BJ (cell line): ENCODE measurements at places on chromosomes 2 and 18.

GRCh38 chr2:101815154-101815553 is 117.6 kb downstream of the MAP4K4 start:
- no peak for DNase-seq

DNA sequence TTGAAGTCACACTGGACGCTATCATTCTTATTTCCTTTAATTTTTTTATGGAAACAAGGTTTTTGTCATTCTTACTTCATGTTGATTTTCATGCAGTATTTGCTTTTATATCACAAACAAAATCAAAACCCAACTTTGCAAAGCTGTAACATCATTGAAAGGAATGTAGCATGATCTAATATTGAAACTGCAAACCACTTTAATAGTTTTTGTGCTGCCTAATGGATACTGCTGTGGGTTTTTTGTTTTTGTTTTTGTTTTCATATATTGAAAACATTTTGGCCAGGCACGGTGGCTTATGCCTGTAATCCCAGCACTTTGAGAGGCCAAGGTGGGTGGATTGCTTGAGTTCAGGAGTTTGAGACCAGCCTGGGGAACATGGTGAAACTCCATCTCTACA is 81.6 kb downstream of the MAP2 start:
- DNase-seq, result no peak

DNA sequence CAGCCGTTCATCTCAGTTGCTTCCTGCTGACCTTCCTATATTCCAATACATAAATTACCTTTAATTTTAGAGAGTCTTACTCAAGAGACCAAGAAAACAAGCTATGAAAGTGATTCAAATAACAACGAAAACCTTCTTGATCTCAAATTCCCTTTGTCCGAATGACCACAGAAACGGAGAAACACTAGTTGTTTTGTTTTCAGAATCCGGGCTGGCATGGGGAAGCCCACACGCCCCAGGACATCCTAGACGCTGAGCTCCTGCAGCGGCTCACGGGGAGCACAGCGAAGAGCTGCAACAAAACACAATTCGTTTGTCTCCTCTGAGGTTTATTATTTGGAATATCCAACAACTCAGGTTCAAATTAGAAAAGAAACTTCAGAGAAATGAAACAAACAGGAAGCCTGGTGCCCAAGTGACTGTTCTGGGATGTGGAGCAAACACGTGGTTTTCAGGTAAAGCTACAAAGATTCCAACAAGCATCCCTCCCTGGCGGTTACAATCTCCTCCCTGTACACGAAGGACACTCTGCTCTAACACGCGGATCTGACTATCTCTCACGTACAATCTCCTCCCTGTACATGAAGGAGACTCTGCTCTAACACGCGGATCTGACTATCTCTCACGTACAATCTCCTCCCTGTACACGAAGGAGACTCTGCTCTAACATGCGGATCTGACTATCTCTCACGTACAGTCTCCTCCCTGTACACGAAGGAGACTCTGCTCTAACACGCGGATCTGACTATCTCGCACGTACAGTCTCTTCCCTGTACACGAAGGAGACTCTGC is 237.5 kb downstream of the TWIST2 start:
- DNase-seq, result no peak

DNA sequence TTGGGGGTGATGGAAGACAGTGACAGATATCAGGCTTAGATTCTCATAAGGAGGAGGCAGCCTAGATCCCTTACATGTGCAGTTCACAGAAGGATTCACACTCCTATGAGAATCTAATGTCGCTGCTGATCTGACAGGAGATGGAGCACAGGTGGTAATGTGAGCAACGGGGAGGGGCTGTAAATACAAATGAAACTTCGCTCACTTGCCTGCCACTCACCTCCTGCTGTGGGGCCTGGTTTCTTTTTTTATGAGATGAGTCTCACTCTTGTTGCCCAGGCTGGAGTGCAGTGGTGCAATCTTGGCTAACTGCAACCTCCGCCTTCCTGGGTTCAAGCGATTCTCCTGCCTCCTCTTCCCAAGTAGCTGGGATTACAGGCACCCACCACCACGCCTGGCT is 258.6 kb downstream of the EN1 start:
- no peak for DNase-seq

- no peak for DNase-seq
Observed at GRCh38 chr2:165009466-165009865, 54.1 kb upstream of the SLC38A11 start.

GRCh38 chr2:25707927-25708590 is 34.7 kb upstream of the DTNB start:
- no peak for DNase-seq

DNA sequence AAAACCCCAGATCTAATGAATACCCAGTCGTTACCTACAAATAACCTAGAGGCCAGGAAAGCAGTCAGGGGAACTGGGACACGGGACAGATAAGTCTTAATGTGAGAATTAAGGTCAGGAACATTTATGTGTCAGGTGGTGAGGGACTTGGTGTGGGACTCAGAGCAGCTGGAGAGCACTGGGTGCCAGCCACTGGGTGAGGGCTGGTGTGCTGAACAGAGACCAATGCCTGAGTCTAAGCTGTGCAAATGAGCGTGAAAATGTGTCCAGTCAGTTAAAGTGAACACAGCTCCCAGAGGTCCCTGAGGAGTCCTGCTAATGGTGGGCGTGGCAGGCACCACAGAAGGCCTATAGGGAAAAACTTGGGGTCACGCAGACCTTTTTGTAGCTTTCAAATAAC is 225.9 kb downstream of the C1D start:
- no peak for DNase-seq

DNA sequence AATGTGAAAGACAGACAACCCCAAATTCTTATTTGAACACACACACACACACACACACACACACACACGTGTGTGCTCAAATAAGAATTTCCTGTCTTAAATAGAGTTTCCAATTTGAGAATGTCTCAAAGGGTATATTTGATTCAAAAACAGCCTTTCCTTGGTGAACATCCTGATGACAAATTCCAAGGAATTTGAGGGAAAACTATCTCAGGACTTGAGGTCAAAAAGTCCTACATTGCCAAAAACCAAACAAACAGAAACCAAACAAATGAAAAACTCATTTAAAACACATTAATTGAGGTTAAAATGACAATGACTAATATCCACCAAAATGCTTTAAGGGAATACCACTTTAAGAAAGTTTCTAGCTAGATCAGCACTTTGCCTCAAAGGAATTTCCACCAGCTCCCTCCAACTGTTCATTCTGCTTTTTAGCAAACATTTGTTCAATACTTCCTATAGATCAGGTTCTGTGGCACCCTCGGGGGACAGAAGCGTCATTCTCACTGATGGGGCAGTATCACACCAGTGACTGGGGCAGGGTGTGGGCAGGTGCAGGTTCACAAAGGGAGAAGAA is 232.1 kb upstream of the TRIB2 start:
- peak; percentile 46 for DNase-seq

DNA sequence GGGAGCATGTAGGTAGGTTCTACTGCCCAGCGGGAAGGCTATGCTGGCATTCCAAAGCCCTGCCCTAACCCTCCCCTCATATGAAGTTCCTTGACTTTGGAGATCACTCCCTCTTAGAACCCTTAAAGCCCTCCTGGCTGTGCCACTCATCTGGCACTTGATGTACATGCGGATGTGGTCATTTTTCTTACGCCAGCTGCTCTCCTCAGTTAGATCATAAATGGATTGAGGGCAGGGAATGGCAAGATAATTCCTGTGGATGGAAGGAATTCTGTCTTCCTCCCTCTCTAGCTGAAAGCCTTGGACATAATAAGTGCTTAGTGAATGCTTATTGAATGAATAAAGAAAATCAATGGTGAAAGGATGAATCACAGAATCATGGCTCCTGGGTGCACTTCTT is 51.6 kb downstream of the SLC4A3 start:
- DNase-seq, result no peak

DNA sequence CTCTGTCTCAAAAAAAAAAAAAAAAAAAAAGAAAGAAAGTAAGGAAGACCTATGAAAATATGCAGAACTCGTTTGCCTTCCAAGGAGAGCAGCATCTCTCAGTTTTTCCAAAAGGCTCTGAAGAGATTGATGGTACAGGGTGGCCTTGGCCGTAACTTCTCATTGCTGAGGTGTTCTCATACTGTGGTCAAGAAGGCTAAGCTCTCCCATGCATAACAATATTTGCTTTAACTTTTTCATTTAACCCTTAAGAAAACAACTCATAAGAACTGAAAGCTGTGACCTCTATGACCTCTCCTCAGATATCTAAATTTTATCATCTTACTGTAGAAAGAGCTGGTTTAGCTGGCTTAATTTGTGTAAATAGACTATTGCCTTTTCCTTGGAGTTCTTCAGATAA is 37.1 kb upstream of the GATA6 start:
- DNase-seq, result no peak

- no peak for DNase-seq
Observed at GRCh38 chr2:200089756-200090109, 134.4 kb downstream of the MAIP1 start.
